ENCODE measurements at places on chromosomes 7 and 10.

DNA sequence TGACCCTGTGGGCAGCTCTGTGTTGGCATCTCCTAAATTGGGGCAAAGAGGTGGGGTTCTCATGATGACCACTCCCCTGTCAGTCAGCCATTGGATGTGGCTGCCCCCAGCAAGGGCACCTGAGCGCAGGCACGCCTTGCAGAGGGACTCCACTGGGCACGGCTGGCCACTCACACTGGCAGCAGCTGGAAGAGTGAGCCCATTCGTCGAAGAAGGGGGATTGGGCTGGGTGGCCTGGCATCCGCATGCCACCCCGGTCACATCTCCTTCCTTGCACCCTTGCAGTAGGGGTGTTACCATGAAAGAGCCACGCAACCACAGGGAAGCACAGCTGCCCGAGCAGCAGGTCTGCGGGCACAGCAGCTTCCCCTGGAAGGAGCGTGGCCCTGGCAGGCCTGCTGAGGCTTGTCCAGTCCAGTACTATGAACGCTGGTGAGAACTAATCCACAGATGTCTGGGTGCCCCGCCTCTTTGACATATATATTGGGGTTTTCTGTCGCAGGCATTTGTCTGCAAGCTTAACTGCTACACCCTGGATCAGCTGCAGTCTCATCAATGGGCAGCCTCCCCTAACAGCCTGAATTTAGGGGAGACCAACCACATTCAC, 25.7 kb upstream of the GRB10 start:
- DNase-seq = no peak

DNA sequence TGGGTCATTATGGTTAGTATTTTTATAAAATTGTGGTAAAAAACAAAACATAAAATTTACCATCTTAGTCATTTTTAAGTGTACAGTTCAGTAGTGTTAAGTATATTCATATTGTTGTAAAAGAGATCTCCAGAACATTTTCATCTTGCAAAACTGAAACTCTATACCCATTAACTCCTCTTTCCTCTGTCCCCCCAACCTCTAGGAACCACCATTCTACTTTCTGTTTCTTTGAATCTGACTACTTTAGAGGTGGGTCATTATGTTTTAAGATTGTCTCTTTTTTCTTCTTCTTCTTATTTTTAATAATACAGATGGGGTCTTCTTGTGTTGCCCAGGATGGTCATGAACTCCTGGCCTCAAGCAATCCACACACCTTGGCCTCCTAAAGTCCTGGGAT, 84.1 kb downstream of the DOCK4 start:
- no peak for DNase-seq

DNA sequence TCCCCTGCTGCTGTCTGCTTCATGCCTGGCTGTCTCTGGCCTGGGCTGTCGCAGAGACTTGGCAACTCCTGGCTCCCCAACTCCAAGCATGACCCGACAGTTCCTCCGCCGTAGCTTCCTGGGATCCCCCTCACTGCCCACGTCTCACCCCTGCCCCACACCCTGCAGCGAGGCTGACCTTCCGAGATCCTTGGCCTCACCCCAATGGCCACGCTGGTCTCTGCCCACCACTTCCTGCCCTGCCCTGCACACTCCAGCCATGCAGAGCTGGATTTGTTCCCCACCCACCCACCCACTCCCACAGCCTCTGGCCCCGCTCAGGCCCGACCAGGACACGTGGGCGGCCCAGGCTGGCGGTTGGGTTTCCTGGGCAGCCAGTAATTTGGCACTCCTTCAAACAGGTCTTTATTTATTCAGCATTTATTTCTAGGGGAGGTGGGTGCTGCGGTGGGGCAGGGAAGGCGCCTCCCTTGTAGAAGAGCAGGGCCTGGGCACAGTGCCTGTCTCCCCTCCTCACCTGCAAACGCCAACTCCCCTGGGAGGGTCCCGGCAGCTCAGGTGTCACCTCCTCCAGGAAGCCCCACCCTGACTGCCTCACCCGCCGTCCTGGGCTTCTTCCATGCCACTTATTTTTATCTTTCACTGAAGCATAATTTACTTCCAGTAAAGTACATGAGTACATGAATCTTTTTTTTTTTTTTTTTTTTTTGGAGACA, 25.5 kb downstream of the GTF2IRD1 start:
- no peak for DNase-seq

DNA sequence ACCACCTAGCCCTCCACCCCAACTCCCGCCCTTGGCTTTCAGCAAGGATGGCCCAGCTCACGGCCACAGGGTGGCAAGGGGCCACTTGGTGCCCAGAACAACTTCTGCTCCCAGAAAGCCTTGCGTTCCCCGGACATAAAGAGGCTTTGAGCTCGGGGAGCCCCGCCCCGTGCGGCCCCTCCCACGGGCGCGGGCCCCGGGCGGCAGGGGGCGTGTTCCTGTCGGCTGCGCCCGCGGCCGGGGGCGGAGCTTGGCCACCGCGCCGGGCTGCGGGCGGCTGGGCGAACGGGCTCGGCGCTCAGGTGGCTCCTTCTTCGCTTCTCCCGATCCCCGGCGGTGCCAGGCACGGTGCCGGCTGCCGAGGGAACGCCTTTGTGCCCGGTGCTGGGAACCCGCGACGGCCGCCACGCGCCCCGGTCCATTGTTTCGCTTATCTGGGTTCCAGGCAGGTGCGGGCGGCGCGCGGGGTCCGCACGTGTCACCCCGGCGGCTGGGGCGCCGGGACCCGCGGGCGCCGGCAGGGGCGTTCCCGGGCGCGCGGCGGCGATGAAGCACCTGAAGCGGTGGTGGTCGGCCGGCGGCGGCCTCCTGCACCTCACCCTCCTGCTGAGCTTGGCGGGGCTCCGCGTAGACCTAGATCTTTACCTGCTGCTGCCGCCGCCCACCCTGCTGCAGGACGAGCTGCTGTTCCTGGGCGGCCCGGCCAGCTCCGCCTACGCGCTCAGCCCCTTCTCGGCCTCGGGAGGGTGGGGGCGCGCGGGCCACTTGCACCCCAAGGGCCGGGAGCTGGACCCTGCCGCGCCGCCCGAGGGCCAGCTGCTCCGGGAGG, at the start of gene NFE2L3:
Gene NFE2L3 (plus strand): TSS at position 246 of the 829 bp plus-strand sequence. CDS start 301 bp downstream, at position 547.
- DNase-seq = peak; percentile 89

DNA sequence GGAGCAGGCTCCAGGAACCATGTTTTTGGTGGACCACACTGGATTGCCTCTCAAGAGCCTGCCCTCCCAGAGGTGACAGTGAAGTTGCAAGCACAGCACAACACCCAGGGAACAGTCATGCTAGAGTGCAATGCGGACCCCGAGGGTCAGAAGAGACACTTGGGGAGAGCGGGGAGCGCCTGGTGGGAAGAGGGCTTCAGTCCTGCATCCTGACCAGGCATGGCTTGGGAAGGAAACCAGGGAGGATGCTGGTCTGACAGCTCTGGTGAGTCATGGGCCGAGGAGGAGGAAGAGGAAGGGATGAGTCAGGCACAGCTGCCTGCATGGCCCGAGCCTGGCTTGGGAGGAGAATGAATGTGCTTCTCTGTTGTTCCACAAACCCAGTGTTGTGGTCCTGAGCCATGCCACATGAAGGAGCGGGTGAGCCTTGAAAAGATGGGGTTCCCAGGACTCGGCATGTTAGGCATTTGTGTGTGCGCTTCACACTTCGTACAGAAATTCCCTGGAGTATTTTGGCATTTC, 29.5 kb upstream of the ANKRD2 start:
- DNase-seq = peak; percentile 85

DNA sequence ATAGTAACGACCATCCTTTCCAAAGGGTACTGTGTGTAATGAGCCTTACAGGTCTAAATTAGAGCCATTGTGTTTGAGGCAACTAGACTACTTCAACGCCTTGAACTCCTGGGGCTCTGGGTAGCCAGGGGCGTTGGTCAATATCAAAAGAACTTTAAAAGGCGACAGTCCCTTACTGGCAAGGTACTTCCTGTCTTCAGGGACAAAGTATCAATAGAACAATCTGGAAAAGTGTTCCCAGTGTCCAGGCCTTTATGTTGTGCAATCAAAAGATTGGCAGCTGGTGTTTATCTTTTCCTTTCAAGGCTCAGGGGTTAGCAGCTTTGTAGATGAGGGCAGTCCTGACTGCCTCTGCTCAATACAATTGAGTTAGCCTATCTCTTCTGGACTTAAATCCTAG, 284.3 kb downstream of the PARD3 start:
- DNase-seq = no peak

DNA sequence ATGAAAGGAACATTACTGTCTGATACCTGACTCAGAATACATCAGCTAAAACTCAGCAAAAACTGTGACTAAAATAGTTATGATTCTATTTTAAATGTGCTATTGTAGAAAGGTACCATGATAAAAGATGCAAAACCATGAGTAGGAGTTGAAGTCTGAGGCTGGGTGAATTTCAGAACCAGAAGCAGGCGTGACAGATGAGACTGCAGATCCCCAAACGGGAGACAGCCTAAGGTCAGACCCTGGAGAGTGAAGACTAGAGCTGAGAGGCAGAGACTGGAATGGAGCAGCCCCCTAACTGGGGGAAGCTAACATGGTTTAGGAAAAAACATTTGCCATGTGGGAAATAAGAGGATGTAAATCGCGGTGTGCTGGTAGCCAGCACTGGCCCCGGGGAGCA, 275.8 kb downstream of the POM121L12 start:
- no peak for DNase-seq

GRCh38 chr7:158235862-158236261, 351.8 kb downstream of the PTPRN2 start:
- no peak for DNase-seq

GRCh38 chr7:135151132-135151531, 3.3 kb downstream of the TMEM140 start:
- no peak for DNase-seq

DNA sequence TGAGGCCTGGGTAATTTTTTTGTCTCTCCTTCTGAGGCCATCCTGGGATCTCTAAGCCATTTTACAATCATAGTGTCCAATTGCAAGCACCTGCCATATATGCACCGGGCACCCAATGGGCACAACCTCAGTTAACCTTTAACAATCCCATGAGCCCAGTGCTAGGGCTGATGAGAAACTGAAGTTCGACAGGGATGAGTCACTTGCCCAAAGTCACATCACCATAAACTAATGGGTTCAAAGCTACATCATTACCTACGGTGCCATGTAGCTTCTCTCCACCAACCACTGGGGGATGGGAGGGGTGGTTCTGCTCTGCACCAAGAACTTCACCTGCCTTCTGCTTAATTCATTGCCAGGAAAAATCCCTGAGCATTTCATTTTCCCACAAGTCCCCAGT, 95.8 kb upstream of the ZNF716 start:
- no peak for DNase-seq

- no peak for DNase-seq
Observed at GRCh38 chr7:24123076-24123475, 160.9 kb upstream of the NPY start.

- no peak for DNase-seq
Observed at GRCh38 chr7:34453150-34453549, 204.9 kb upstream of the NPSR1 start.

DNA sequence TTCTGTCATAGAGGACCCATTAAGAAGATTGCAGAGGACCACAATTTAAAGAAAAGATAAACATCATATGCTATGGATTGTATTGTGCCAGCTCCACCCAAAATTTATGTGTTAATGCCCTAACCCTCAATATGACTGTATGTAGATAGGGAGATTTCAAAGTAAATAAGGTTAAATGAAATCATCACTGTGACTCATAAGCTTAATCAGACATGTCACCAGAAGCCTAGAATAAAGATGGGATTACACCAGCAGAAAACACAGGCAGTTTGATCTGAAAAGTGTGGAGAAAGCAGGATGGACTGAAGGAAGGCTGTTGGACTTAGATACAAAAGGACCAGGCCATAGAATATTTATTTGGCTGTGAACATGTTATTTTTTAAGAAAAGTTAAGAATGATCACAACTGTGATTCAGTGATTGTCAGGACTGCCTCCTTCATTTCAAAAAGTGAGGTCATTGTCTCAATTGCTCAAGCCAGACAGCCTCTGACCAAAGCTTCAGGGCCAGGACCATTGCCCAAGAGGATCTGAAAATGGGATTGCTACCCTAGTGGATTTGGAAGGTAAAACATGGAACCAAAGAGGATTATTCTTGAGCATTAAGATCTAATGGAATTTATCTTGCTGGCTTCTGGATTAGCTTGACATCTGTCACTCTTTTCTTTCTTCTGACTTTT, 270.8 kb upstream of the POM121L12 start:
- no peak for DNase-seq

DNA sequence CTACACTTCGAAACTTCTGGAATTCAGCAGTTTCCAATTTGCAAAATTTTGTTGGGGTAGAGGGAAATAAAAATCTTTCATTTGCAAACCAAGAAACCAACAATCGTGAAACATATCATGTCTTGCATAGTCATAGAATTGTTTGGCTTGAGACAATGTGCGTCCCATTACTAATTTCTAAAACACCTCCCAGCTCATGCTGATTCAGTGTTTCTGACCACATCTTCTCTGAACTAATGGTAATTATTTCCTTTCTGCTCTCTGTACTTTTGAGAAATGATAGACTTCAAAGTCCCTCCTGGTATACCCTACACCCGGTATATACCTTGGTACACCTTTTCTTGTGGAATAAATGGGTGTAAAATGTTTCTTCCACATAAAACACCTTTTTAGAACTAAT, 41.8 kb upstream of the TSPAN13 start:
- peak; percentile 67 for DNase-seq

- no peak for DNase-seq
Observed at GRCh38 chr10:93178226-93178625, 104.5 kb downstream of the CYP26A1 start.

- no peak for DNase-seq
Observed at GRCh38 chr10:103643381-103643780, 149.9 kb downstream of the NEURL1 start.

DNA sequence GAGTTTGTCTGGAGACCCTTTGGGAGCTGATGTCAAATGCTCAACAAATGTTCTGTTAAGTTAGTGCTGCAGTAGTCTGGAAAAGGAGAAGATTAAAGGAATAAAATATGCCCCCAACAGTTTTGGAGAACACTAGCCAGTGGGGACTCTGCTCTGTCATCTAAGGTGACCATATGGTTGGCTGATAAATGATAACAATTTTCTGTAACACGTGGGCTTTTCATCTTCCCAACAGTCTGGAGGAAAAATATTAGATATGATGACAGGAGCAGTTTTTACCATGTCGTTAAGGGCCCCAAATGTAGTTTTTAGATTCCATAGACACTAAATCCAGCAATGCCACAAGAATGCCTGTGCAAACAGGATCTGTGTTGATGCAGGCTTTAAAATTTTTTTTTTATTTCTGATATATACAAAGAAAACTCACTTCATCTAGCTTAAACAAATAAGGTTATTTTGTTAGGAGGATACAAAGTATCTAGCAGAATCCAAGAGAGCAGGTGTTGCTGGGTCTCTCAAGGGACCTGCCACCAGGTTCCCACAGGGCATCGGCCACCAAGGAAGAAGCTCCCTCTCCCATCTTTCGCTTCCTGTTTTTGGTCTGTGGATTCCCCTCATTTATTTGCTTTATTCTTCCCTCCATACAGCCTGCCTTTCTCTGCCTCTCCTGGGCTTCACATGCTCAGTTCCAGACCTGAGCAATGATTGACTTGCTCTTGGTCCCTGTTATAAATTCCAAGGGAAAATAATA, 6.2 kb upstream of the CFAP58 start:
- no peak for DNase-seq

Measured in activated CD4-positive, alpha-beta T cell treated with anti-CD3 and anti-CD28 coated beads, Interleukin-2, amount 50 U/mL, for 16 hours (primary cell).